Skeletal muscle tissue (tissue), 5 donors: ENCODE measurements at places on chromosomes 13 and 19. TPM values are rescaled to one million over a fixed set of nuclear protein-coding genes. Genes with fewer than 3 reads are reported as not detected.

The SLC1A6 gene
- total RNA-seq = under 0.01 TPM

The IGFL1 gene
- total RNA-seq = not detected

The C2CD4C gene
- total RNA-seq = 0.52 TPM

The BCKDHA gene
- 46.4 TPM for total RNA-seq

The ZNF587 gene
- total RNA-seq = 18.8 TPM

The CCDC169 gene
- total RNA-seq = 2.1 TPM

The RPL28 gene
- 229 TPM for total RNA-seq

The TMEM190 gene
- not detected for total RNA-seq

The SRRM5 gene
- total RNA-seq = not detected

The KASH5 gene
- total RNA-seq = not detected

The PIH1D1 gene
- total RNA-seq = 56.4 TPM

The NCR1 gene
- total RNA-seq = not detected
